ENCODE measurements at places on chromosomes 4 and X. TPM values are rescaled to one million over a fixed set of nuclear protein-coding genes. Genes with fewer than 3 reads are reported as not detected.

The GPR173 gene
- total RNA-seq, result 3.2 TPM

DNA sequence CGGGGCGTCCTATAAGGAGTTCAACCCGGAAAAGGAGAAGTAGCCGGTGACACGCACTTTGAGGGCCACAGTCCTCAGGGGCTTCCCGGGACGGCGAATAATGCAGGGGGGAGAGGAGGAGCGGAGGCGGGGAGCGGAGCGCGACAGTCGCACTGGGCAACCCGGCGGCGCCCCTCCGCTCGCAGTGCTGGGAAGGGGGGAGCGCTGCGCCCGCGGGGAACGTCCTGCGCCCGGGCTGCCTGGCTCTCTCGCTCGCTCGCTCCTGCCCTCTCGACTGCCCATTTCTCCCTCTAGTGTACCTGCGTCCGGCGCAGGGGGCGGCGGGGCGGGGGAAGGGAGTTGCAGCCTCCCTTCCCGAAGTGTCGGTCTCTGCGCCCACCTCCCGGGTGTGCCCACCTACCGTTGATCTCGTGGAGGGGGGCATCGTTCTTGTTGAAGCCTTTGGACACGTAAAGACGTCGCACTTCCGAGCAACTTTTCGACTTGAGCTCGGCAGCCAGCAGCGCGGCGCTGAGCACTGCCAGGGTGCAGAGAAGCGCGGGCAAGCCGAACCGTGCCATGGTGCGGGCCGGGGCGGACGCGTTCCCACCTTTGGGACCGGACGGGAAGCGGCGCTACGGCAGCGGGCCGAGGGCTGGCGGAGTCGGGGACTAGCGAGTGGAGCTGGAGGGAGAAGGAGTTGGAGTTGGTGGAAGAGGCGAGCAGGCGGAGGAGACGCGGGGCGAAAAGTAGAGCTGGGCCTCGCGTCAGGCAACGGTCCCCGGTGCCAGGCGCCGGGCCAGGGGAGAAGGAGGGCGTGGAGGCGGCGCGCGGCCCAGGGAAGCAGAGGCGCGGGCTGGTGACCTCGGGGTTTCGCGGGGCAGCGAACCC lies 648 bp downstream of the GPC4 start:
- DNase-seq, result no peak

The PDLIM3 gene
- total RNA-seq, result 265 TPM

The RRH gene
- total RNA-seq, result 0.22 TPM

DNA sequence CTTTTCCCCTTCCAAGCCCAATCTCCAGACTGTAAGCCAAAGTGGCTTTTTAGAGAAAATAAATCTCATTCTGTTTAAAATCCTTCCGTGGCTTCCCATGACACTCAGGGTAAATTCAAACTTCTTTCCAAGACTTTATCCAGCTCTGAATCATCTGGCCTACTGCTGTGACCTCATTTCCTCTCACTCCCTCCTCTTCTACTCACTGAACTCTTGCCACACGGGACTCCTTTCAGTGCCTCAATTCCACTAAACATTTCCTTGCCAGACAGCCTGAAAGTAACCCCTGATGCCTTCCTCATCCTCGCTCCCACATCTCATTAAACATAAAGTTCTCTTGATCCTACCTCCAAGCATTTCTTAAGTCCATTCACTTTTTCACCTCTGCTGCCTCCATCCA lies 27.8 kb upstream of the RNF128 start:
- no peak for DNase-seq

GRCh38 chrX:13654116-13654515 lies 1.2 kb downstream of the TCEANC start:
- no peak for DNase-seq
